ENCODE measurements at places on chromosomes 4 and X. TPM values are rescaled to one million over a fixed set of nuclear protein-coding genes. Genes with fewer than 3 reads are reported as not detected.

DNA sequence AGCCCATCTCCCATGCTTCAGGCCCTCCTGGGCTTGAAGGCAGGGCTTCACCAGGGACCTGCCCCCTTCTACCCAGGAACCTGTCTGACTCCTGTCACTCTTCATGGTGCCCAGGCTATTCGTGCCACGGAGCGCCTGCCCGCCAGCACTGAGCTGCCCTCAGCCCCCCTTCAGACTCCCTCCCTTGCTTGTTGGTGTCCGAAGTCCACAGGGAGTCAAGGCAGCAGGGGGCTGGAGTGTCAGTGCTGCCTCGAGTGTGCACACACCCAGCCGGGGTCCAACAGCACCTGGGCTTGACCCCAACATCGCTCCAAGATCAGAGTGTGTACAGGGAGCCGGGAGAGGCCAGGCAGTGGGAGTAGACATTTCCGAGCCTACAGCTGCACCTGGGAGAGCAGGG lies 59.8 kb downstream of the TBCK start:
- no peak for DNase-seq

- DNase-seq: no peak
Observed at GRCh38 chr4:69057620-69058409, 38.5 kb upstream of the UGT2B7 start.

GRCh38 chr4:20570981-20571715 lies 129.1 kb upstream of the PACRGL start:
- no peak for DNase-seq

GRCh38 chr4:24507439-24507838 lies 76.9 kb downstream of the DHX15 start:
- no peak for DNase-seq

DNA sequence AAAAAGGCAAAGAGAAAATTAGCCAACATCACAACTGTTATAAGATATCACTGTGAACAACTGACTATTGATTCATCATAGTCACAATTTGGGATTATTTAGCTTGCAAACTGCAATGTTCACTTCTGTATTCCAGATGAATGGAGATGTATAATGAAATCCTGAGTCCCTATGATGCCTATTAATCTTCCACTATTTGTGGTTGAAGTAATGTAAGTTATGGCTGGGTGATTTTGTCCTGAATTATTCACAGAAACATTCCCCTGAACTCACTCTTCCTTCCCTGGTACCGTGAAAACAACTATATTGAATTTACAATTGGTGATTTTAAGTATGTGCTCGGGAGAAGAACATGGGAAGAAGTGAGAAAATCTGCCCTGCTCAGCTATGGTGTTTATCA lies 50.8 kb upstream of the NPFFR2 start:
- no peak for DNase-seq

DNA sequence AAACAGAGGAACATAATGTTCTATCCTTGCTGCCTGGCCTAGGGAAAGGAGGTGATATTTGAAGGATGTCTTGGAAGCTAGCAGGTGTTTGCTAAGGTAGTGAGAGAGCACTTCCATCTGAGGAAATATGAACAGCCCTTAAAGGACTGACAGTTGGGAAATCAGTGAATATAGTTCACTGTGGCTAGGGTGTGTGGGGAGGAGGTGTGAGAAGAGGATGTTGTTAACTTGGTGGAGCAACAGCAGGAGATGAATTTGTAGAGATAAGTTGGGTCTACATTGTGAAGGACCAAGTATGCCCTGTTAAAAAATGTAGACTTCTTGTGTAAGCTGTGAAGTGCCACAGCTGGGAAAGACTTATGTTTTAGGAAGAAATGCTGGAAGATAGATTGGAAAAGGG lies 25.5 kb downstream of the TBC1D19 start:
- no peak for DNase-seq

GRCh38 chr4:165994701-165995100 lies 121.7 kb downstream of the TLL1 start:
- no peak for DNase-seq

DNA sequence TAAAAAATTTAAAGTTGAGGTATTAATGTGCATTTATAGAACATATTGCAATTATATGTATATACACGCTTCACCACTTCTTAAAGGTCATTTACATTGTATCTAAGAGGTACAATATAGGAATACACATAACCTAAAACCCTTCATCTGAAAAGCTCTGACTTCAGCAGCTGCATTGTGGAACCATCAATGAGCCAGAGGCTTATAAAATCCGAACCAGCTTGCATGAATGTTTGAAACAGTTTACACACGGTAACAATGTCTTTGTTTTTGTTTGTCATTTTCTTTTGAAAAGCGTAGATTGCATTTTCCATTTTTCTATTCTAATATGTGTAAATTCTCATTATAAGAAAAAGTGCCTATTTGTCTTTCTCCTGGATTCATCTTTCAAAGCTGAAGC lies 221.6 kb downstream of the DCLK2 start:
- no peak for DNase-seq

GRCh38 chr4:150244600-150244999 lies 166.4 kb downstream of the DCLK2 start:
- no peak for DNase-seq

- DNase-seq: no peak
Observed at GRCh38 chrX:103910430-103910829, 52.0 kb upstream of the TMSB15B start.

DNA sequence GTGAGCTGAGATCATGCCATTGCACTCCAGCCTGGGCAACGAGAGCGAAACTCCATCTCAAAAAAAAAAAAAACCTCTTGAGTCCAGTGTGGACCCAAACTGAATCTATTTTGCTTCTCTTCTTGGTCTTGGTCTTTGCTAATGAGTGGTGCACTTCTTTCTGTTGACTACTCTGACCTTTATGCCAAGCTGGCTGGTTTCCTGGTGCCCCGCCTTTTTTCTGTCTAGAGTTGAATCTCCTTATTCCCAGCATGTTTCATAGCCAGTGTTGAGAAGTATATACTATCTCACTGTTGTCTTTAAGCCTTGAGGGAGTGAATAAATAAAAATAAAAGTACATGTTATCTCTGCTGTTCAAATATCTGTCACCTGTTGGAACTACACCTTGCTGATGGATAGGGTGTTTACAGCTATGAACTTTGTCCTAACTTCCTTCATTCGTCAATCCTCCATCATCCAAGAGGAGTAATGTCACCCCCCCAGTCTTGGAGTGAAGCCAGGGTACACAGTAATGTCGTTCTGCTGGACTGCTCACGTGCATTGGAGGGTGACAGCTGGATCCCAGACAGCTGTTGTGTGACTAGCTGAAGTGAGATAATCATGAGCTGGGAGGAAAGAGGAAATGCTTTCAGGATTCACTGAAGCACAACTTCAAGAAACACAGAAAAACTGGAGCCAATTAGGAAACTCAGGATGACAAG lies 99.3 kb upstream of the PRKG2 start:
- peak; percentile 43 for DNase-seq

GRCh38 chr4:162117051-162117450 lies 46.7 kb downstream of the FSTL5 start:
- no peak for DNase-seq

GRCh38 chrX:39445336-39445735 lies 644.1 kb downstream of the MID1IP1 start:
- DNase-seq: no peak

DNA sequence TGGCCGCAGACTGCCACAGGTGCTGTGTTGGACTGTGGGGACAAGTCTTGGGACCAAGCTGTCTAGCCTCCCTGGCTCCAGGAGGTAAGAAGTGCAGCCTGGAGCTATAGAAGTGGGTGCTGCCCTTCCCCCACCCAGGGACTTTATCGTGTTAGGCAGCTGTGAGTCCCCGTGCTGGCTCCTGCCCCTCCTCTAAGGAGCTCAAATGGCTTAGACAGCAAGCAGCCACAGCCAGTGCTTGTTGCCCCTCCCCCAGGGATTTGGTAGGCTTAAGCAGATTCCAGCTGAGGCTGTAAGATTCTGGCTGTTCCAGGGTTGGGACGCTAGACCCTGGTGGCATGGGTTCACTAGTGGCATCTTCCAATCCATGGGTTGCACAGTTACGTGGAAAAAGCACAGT lies 979.4 kb upstream of the PCDH10 start:
- no peak for DNase-seq

- no peak for DNase-seq
Observed at GRCh38 chrX:110145311-110145710, 142.4 kb downstream of the TMEM164 start.

DNA sequence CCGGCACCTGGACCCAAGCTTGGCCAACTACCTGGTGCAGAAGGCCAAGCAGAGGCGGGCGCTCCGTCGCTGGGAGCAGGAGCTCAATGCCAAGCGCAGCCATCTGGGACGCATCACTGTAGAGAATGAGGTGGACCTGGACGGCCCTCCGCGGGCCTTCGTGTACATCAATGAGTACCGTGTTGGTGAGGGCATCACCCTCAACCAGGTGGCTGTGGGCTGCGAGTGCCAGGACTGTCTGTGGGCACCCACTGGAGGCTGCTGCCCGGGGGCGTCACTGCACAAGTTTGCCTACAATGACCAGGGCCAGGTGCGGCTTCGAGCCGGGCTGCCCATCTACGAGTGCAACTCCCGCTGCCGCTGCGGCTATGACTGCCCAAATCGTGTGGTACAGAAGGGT lies 3.7 kb downstream of the SUV39H1 start:
- no peak for DNase-seq

- no peak for DNase-seq
Observed at GRCh38 chr4:78652282-78652876, 100.8 kb downstream of the ANXA3 start.

DNA sequence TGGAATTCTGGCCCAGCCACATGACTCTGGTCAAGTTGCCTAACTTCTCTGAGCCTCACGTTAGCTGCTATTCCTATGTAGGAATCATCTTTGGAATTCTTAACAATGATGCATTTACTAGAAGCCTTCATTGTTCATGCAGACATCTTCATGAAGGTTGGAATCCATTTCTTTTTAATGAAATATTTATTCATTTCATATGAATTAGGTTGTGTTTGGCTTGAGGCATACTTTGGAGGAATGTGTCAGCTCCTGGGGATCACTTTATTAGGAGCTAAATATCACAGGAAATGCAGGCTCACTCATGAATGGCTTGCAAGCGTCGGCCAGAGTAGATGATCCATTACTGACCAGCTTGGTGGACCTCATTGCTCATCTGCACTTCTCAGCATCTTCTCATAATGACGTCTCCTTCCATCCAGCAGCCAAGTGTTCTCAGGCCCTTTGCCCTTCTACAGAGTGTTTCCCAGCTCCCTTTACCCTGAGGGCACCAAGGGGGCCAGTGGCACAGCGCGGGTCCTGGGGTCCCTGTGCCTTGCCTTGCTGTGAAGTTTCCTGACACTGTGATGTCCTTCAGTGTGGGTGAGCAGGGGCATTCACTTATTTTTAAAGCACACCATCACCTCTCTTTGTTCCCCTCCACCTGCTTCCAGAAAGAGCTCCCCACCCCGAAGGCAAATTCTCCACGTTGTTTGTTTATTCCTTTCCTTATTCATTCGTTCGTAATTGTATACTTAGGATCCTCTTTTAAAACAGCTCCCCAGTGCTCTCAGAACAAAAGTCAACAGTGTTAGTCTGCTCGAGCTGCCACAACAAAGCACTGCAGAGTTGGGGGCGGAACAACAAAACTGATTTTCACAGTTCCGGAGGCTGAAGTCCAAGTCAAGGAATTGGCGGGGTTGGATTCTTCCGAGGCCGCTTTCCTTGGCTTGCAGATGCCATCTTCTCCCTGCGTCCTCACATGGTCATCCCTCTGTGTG lies 106.8 kb downstream of the STK32B start:
- peak; percentile 32 for DNase-seq

- DNase-seq: no peak
Observed at GRCh38 chr4:149311076-149311475, 504.6 kb downstream of the IQCM start.

WWC2 gene
- total RNA-seq: 179 TPM

CFAP47 gene
- 38.0 TPM for total RNA-seq

RAB33A gene
- total RNA-seq: 1.1 TPM

TMPRSS11D gene
- total RNA-seq: not detected

CPE gene
- total RNA-seq: 11.3 TPM
